ENCODE measurements at places on chromosomes 12 and 14.

GRCh38 chr12:7638064-7638759, 27.5 kb downstream of the APOBEC1 start:
- no peak for DNase-seq

DNA sequence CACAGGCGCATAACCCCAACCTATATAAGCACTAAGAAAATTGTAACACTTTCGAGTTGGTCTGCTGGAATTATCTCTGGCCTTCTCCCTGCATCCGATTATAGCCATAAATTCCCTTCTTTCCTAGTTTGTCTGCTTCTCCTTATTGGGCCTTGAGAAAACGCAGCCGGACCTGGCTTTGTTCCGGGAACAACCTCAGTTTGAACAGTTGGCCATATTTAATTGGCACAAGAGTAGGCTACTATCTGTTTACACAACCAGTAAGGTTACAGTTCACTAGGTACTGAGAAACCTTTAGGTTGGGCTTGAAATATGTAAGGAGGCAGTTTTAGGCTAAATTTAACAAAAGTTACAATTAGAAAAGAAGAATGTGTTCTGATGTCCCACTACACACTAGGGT, 176.1 kb downstream of the IPO8 start:
- no peak for DNase-seq

GRCh38 chr12:59708484-59708883, 112.7 kb downstream of the SLC16A7 start:
- DNase-seq = no peak

DNA sequence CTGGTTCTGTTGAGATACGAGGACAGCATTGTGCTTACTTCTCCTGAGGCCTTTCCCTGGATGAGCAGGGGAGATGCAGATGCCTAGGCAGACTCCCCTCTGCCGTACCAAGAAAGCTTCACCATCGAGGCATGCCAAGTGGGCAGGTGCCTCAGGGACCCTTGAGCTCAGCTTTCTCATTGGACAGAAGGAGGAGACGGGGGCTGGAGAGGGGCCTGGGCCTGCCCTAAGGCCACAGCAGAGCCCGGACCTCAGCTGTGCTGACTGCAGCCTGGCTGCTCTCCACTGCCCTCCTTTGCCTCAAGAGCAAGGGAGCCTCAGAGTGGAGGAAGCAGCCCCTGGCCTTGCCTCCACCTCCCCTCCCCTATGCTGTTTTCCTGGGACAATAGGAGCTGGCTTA, 23.4 kb downstream of the SERPINA1 start:
- no peak for DNase-seq
